ENCODE measurements at places on chromosomes 3 and 15.

DNA sequence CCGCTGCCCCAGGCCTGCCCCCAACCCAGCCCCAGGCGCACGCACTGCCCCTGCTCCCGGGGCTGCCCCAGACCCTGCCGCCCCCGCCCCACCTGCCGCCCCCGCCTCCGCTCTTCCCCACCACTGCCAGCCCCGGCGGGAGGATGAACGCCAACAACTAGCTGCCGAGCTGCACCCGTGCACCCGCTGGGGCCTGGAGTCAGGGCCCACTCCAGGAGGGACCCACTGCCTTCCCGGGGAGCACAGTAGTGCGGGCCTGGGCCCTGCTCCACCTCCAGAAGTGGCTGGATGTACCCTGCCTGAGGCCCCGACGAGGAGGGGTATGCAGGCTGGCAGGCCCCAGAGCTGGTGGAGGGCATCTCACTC lies 10.9 kb downstream of the ZBTB47 start:
- no peak for DNase-seq

DNA sequence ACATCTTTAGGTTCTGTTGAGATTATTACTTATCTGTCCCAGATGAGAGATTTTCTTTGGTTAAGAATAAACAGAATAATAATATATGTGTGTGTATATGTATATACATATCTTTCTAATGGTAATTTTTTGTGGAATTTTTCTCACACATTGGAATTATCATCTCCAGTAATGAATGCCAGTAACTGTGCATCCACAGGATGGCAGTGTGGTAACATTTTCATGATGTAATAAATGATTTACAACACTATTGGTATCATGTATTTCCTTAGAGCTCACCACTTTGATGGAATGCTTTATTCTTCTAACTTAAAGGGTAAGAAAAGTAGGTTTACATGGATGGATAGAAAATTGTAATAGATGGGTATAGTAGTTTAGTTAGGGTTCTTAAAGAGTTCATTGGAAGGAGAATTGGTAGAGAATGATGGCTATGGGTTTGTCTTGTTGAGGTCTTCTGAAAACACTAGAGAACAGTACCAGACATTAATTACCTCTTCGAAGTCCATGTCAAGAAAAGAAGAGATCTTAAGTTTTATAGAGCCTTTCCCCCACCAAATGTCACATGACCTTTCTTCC lies 78.1 kb downstream of the STT3B start:
- DNase-seq, result no peak

DNA sequence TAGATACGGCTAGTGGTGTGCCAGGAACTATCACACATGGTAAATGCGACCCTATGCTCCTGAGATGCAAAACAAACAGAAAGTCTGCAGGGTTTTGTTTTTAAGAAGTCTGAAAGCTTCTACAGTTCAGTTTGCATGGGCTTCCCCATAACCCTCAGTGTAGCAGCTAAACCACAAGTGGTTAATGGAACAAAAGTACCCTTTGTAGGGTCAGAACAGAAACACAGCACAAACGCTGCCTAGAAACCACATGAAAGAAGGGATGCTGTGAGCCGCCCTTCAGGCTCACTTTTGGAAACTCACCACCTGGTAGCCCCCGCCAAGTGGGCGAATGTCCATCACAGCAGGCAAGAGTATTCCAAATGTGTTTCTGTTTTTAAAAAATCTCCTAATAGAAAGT lies 46.2 kb downstream of the CTDSPL start:
- no peak for DNase-seq

DNA sequence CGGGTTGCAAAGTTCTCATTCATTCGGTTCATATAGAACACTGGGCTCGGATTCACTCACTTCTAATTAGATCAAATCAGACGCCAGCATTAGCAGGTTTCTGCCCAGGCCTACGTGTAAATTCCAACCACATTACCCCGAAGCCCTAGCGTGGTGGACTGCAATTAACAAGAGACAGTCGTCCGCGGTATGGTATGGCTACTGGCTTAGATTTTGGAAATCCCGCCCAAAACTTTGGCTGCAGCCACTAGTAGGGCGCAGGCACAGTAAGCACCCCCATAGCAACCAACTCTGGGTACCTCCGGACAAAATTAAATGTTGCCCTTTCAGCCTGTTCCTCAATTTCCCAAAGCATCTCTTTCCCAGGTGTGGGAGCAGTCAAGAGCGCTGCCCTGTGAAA lies 771 bp downstream of the RARRES1 start:
- no peak for DNase-seq

DNA sequence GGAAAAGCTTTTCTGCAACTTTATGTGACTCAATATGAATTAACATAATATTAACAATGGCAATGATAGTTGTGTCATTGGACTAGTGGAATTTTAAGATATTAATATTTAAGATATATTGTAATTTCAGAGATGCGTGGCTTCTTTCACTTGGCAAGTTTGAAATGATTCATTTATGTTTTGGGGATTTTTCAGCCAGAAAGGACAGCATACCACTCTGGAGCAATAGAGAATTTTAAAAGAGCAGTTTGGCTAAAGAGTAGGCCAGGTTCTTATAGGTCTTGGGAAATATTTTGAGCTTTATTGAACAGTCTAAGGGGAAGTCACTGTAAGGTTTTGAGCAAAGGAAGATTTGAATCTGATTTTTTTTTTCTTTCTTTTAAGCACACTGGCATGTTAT lies 16.5 kb downstream of the GMPS start:
- no peak for DNase-seq

DNA sequence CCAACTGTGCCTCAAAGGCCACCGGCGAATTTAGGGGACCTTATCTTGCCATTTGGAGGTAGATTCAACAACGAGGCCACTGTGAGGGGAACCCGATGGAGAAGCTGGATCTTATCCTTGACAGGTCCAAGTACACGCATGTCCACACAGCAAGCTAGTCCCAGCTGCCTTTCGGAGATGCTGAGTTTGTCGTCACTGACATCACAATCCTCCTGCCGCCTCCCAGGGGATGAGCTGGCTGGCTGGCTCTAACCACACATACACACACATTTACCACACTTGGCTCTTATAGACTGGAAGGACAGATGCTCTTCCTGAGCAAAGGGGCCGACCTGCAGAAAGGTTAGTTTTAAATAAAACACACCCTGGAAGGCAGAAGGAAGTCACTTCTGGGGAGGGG lies 176.3 kb downstream of the STT3B start:
- DNase-seq, result no peak

Measured in effector CD8-positive, alpha-beta T cell (primary cell).